NCI-H2029 treated with DMSO at 0.1 percent for 48 hours (cell line): ENCODE measurements at places on chromosomes 3 and 15.

- DNase-seq: no peak
Measured at GRCh38 chr3:102926618-102927017, 491.8 kb downstream of the ZPLD1 start.

GRCh38 chr15:31214158-31214863, 112.3 kb upstream of the KLF13 start:
- no peak for DNase-seq

GRCh38 chr3:68996356-68996995, 17.0 kb downstream of the EOGT start:
- DNase-seq: no peak

GRCh38 chr3:183534249-183534648, 21.3 kb downstream of the KLHL6 start:
- no peak for DNase-seq

DNA sequence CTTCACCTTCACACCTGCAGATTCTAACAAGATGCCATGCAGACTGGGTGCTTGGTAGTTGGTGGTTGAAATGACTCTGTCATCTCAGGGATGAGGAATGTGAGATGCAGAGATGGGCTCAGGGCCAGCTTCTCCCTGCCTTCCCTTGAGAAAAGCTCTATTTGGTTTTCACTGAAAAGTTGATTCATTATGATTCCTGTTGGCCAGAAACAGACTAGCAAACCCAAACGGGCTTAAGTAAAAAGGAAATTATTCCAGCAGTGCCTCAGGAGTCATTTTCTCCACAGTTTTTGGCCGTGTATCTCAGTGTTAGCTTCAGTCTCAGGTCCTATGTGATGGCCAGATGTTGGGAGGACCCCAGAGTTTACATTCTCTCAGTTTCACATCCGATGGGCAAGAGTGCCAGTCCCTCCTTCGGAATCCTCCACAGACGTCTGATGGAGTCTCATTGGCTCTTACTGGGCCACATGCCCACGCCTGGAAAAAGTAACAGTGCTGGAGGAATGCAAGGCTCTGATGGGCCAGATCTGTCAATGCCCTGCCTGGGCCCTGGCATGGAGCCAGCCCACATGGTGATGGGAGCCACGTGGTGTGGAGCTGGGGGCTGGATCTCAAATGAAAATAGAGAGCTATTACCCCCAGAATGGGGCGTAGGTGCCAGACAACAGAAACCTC, 22.3 kb upstream of the SACM1L start:
- no peak for DNase-seq

DNA sequence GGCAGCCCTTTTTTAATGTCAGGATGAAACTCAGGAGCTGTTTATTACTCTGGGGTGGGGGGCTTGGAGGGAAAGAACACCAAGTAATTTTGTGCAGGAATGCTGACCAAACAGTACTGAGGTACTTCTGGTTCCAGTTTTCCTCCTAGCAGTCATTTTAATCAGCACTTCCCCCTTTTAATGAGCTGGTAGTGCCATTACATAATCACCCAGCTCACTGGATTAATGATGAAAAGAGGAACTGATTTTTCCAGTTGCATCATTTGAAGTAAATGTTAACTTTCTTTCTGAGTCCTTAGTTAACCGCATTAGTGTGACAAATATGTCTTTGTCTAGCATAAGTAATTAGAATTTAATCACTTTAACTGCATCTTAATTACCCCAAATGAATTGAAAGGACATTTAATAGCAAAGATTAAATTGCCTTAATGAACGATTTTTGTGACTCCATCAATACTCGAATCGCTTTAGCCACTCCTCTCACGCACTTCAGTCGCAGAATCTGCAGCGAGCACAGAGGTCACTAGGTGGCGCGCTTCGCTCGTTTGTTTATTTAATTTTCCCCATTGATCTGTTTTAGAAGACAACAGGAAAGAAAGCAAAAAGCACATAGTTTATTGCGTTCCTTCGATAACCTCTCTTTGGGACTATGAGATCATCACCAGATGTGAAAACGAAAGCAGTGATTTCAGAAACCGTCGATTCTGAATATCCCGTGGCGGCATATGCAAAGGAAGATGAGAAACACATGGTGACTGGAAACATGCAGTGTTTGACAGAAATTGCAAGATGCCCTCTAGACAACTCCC, 9.8 kb downstream of the ONECUT1 start:
- no peak for DNase-seq

- no peak for DNase-seq
Measured at GRCh38 chr15:68374168-68374745, 57.7 kb downstream of the ITGA11 start.

- no peak for DNase-seq
Measured at GRCh38 chr15:67999320-68000100, 54.6 kb upstream of the PIAS1 start.

- DNase-seq: no peak
Measured at GRCh38 chr3:25592510-25592968, 72.2 kb downstream of the TOP2B start.

DNA sequence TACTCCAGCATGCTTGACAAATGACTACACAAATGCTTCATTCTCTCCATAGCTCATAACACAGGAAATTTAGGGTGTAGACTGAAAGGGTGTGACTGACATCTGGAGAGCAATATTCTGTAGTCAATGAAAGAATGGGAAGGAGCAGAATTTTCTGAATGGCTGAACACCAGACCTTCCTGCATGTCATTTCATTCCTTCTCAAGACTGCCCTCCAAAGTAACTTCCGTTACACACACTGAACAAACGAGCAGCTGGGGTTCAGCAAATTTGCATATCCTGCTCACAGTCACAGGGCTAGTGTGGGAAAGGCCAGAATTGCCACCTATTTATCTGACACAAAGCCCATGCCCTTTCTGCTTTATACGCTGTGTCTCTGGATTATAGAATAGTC, 325.0 kb upstream of the CFAP20DC start:
- no peak for DNase-seq

DNA sequence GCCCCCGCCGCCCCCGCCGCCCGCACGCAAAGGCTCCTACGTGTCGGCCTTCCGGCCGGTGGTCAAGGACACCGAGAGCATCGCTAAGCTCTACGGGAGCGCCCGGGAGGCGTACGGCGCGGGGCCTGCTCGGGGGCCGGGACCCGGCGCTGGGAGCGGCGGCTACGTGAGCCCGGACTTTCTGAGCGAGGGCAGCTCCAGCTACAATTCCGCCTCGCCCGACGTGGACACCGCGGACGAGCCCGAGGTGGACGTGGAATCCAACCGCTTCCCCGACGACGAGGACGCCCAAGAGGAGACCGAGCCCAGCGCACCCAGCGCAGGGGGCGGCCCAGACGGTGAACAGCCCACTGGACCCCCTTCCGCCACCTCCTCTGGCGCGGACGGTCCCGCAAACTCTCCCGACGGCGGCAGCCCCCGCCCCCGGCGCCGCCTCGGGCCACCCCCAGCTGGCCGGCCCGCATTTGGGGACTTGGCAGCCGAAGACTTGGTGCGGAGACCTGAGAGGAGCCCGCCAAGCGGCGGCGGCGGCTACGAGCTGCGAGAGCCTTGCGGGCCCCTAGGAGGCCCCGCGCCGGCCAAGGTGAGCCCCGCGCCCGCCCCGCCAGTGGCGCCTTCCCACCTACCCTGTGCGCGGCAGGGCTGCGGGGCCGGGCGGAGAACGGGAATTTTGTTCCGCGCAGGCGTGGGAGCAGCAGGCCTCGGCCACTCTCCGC, 2.4 kb downstream of the SKOR1 start:
- DNase-seq: no peak

- no peak for DNase-seq
Measured at GRCh38 chr3:140910860-140911259, 30.8 kb upstream of the SLC25A36 start.

- DNase-seq: no peak
Measured at GRCh38 chr3:113557374-113557773, 25.0 kb downstream of the SIDT1 start.

GRCh38 chr3:185537369-185537970, 14.9 kb downstream of the LIPH start:
- DNase-seq: no peak

- DNase-seq: no peak
Measured at GRCh38 chr3:65436580-65436979, 602.1 kb downstream of the MAGI1 start.

DNA sequence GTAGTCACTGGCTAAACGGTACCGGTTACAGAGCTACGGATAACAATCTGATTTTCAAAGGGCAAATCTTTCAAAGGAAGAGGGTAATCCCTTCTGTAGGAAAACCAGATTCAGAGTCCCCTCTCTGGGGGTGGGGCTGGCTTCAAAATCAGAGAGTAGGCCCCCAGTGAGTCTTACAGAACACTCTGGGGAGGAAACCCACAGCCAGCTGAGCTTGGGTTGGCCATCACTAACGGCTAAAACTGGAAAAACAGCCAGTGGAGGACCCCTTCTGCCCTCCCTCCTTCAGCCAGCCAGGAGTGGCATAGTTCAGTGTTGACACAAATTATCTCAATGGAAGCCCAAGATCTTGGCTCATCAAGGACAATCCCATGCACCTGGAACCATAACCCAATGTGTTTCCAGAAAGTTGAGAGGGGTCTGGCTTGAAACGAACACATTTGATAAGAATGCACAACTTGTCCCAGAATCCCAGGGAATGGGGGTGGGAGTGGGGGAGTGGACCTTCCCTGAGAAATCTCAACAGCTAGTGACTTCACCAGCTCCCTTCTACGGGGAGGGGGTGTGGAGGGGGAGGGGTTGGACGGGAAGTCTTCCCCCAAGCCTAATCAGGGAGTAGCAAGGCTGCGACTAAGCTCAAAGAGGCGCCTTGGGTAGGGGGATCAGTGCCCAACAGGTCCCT, 1.0 kb downstream of the RASL12 start:
- DNase-seq: no peak

DNA sequence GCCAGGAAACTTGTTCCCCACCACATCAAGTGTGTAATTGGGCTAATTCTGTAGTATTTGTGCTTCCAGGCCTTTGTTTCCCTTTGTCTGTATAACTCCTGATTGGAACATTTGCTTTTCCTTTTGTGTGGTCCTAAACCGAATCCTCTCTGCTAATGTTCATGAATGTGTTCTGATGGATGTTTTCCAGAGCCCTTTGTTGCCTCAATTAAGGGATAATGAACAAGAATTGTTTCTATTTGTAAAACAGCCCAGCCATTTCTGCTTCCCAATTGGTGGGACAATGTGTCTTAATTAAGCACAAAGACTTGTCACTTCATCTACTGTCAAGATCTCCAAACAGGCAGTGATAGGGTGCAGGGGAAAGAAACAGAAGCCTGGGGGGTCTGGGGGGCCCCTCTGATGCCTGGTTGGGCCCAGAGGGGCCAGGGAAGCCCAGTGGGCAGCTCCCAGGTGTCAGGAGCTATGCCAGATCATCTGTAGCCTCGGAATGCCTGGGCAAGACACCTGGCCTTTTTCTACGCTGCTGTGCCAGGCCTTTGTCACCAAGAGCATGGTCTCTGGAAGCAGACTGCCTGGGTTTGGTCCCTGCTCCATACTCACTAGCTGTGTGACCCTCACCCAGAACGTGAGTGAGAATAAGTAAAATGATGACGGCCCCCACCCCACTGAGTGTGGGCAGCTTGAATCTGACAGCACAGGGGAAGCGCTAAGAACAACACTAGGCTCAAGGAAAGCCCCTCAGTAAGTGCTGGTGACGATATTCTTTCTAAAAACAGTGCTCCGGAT, 116.6 kb upstream of the PRR20G start:
- no peak for DNase-seq

- DNase-seq: no peak
Measured at GRCh38 chr15:95134431-95135110, 903.2 kb downstream of the MCTP2 start.

DNA sequence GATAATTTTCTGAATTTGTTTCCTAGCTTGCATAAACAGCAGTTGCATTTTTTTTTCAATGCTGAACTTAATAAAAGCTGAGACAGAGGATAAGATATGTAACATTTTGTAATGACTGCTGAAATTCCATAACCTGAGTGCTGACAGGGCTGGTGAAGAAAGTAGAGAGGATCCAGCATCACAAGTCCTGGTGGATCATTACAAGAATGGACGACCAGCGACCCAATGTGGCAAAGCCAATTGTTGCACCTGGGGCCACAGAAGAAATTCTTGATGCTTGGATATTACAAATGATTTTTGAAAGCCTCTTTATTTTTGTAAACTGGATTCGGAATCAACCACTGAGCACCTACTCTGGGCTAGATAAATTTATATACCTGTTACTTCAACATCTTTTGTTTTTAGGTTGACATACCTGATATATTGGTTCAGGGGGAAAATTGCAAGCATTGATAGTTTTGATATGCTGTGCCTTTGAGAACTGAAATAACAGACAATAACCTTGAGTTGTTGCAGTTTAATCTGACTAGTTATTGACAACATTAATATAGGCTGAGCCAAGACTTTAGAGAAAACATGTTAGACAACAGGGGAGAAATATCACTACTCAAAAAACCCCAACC, 3.9 kb upstream of the ACTL6A start:
- peak; percentile 26 for DNase-seq

DNA sequence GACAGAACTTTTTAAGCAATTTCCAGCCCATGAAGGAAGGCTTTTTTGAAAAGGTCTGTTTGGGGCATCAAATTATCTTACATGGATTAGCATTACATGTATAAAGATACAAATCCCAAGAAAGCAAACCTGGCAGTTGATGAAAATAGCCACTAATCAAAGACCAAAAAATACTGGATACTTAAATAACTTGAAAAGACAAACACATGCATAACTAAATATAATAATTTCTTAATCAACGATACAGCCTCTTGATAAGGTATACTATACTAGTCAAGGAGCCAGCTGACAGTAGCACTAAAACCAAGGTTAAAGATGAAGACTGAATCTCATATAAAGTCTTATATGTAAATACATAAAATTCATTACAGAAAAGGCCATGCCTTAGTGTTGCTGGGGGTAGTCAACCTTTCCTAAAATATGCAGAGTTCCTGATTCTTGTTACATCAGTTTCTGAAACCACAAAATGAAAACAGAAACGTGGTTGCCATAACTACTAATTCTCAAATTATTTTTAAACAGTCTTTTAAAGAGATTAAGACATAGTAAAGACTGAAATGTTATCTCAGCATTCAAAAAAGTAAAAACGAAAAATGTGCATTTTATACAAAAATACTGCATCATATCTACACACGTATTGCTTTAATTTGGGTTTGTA, 2.0 kb downstream of the ANKRD28 start:
- DNase-seq: no peak

- no peak for DNase-seq
Measured at GRCh38 chr3:19662486-19662885, 271.5 kb downstream of the EFHB start.

GRCh38 chr3:153172796-153173757, 11.1 kb downstream of the RAP2B start:
- no peak for DNase-seq

- no peak for DNase-seq
Measured at GRCh38 chr3:58657036-58657520, 9.5 kb downstream of the FAM3D start.
